ENCODE measurements at places on chromosomes 11 and 22. TPM values are rescaled to one million over a fixed set of nuclear protein-coding genes. Genes with fewer than 3 reads are reported as not detected.

DNA sequence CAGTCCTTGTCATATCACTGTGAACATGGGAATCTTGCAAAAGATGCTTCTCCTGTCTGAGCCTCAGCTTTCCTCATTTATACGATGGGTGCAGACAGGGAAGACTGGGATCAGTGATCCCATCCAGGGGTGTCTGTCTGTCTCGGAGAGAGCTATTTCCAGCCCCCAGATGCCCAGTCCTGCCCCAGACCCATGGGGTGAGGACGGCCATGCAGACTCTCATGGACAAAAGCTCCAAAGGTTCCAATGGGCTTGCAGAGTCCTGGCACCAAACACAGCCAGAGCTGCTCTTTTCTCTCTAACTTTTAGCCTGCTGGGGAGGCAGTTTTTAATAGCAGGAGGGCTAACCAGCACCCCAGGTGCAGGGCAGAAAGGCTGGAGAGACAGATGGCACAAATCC, 5.2 kb downstream of the SCUBE1 start:
- H3K4me1 ChIP-seq, result peaks cover 3% of the 10 kb centered on the region
- H3K27me3 ChIP-seq, result peaks cover 21% of the 10 kb centered on the region
- DNase-seq, result no peak
- H3K36me3 ChIP-seq, result no peaks in the 10 kb centered on the region

DNA sequence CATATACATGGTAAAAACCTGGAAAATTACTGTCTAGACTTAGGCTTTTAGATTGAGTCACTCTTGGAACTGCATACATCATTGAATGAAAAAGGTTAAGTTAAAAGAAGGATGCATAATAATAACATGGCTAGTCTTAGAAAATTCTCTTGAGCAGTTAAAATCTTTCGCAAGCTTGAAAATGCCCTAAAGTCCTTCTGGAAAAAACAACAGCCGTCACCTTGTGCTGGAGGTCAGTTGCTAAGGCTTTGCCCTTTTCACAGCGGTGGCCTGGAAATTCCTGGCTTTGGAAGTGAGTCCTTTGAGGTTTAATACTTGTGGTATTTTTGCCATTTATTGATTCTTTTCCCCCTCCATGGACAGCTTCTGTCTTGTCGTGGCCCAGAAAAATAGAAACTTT, 17.4 kb upstream of the FBLN1 start:
- H3K27ac ChIP-seq, result no peak overlapping the region
- H3K36me3 ChIP-seq, result no peaks in the 10 kb centered on the region
- peaks cover 2% of the 10 kb centered on the region for H3K27me3 ChIP-seq

DNA sequence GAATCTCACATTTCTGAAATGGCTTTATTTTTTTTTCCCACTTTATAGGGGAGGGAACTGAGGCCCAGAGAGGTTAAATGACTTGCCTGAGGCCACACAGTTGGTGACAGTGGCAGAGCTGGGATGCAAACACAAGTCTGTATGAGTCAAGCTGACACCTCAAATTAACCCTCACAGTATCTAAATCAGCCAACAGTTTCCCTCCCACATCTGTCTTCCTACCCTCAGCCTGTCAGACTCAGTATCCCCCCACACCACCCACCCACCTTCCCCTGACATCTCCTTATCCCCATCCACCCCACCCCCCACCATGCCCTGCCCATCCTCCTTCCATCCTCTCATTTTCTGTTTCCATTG, 95.2 kb downstream of the TP53I11 start:
- H3K27me3 ChIP-seq, result peaks cover 7% of the 10 kb centered on the region
- no peaks in the 10 kb centered on the region for H3K36me3 ChIP-seq
- H3K27ac ChIP-seq, result no peak overlapping the region
- peaks cover 1% of the 10 kb centered on the region for H3K4me1 ChIP-seq

- H3K27ac ChIP-seq, result no peak overlapping the region
- peaks cover 17% of the 10 kb centered on the region for H3K27me3 ChIP-seq
- no peak for DNase-seq
- H3K36me3 ChIP-seq, result no peaks in the 10 kb centered on the region
- peaks cover 14% of the 10 kb centered on the region for H3K4me1 ChIP-seq
Observed at GRCh38 chr22:49723478-49724029, 104.1 kb downstream of the BRD1 start.

DNA sequence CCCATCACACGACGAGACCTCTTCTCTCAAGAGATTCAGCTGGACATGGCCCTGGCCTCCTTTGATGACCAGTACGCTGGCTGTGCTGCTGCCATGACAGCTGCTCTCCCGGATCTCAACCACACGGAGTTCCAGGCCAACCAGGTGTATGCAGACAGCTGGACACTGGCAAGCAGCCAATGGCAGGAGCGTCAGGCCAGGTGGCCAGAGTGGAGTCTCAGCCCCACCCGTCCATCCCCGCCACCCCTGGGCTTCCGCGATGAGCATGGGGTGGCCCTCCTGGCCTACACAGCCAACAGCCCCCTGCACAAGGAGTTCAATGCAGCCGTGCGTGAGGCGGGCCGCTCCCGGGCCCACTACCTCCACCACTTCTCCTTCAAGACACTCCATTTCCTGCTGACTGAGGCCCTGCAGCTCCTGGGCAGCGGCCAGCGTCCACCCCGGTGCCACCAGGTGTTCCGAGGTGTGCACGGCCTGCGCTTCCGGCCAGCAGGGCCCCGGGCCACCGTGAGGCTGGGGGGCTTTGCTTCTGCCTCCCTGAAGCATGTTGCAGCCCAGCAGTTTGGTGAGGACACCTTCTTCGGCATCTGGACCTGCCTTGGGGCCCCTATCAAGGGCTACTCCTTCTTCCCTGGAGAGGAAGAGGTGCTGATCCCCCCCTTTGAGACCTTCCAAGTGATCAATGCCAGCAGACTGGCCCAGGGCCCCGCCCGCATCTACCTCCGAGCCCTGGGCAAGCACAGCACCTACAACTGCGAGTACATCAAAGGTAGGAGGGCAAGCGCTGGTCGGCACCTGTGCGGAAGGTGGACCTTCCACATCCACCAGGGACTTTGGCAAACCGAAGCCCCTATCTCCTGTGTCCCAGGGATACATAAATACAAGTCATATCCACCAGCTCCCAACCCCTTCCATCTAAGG, 11.3 kb downstream of the CHRNA10 start:
- H3K27me3 ChIP-seq, result peaks cover 5% of the 10 kb centered on the region
- no peak overlapping the region for H3K27ac ChIP-seq
- DNase-seq, result no peak
- peaks cover 5% of the 10 kb centered on the region for H3K36me3 ChIP-seq

- H3K4me3 ChIP-seq, result no peak overlapping the region
- no peak for DNase-seq
- no peaks in the 10 kb centered on the region for H3K36me3 ChIP-seq
- H3K4me1 ChIP-seq, result no peaks in the 10 kb centered on the region
- peaks cover 14% of the 10 kb centered on the region for H3K27me3 ChIP-seq
Observed at GRCh38 chr11:19216709-19217374, 15.1 kb upstream of the CSRP3 start.

DNA sequence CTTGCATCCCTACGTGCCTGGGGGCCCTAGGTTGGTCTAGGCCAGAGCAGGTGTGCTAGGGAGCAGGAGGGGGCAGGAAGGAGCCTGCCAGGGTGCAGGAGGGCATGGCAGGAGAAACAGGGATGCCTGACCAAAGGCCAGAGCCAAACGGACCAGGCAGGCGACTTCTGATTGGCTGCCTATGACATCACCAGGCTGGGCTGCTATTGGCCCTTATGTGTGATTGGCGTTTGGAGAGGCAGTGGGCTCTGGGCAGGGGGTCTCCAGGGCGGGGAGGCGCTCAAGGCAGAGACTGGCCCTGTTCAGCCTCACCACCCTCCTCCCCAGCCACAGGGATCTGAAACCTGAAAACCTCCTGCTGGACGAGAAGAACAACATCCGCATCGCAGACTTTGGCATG, 44.4 kb downstream of the MOB2 start:
- no peak overlapping the region for H3K27ac ChIP-seq
- no peaks in the 10 kb centered on the region for H3K4me1 ChIP-seq
- H3K36me3 ChIP-seq, result no peaks in the 10 kb centered on the region
- no peaks in the 10 kb centered on the region for H3K27me3 ChIP-seq
- no peak overlapping the region for H3K4me3 ChIP-seq

DNA sequence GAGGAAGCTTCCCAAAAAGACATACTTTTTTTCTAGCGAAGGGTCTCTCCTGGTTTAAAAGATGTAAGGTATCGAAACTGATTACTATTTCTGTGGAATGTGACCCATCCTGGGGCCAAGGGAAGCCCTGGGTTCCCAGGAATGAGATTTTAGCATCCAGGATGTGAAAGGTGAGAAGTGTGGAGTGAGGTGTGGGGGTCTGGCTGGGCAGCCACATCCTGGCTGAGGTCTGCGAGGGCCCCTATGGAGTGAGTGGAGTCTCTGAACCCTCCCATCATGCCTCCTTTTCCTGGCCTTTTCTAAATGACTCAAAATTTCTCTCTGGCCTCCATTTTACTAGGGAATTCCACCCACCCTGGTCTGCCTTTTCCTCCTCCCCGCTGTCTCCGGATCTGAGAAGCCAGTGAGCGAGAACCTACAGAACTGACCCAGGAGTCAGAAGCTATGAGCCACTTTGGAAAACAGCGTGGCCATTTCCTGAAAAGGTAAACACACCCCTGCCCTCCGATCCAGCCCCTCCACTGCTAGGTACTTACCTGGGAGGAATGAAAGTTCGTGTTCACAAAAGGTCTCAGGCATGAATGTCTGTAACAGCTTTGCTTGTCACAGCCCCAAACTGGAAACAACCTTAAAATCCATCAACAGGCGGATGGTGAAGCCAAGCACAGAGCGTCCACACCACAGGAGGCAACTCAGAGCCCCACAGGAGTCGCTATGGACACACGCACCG, 27.7 kb upstream of the SHANK2 start:
- H3K27me3 ChIP-seq, result peaks cover 3% of the 10 kb centered on the region
- DNase-seq, result no peak
- no peaks in the 10 kb centered on the region for H3K4me1 ChIP-seq
- no peak overlapping the region for H3K4me3 ChIP-seq
- H3K27ac ChIP-seq, result no peak overlapping the region

DNA sequence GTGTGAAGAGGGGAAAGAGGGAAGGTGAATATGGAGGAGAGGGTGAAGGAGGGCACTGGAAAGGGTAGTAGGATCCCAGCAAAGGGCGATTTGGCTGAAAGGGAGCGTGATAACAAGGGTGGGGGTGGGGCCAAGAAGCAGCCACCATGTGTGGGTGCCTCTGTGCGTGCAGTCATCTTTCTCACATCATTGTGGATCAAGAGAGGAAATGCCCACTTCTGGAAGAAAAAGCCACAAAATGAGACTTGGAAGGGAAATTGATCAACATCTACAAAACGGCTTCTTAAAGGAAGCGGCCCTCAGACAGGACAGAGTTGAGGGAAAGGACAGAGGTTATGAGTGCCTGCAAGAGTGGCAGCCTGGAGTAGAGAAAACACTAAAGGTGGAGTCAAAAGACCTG, 1.2 kb upstream of the CXCR5 start:
- no peak overlapping the region for H3K4me3 ChIP-seq
- peaks cover 4% of the 10 kb centered on the region for H3K36me3 ChIP-seq
- H3K4me1 ChIP-seq, result peaks cover 32% of the 10 kb centered on the region
- no peak for DNase-seq
- H3K27ac ChIP-seq, result no peak overlapping the region

DNA sequence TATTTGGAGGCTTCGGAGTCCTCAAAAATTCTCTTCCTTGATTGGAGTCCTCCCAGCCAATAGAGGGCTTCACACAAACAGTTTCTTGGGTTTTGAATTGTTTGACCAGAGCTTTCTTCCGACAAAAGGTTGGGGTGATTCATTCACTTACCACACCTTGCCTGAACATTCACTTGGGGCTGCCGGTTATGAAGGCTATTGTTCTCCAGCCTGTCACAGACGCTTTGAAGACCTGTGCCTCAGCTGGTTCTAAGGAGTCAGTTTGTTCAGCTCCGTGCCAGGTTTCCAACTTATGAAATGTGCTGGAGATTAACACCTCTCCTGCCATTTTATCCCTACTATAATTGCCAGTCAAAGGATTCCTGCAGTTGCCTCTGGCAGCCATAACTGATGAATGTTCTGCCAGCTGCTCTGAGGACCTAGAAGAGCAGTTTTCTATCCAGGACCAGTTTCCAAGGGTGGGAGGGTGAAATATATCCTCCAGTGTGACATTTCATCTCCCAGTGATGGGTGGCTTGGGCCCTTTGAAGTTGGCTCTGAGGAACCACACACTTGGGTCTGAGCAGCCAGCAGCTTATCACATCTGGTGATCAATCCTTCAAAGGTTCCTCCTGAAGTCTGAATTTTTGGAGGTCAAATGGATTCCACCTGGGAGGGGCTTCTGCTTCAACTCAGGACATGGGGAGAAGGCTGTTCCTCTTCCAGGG, 31.4 kb downstream of the LIMK2 start:
- no peak overlapping the region for H3K4me3 ChIP-seq
- peaks cover 14% of the 10 kb centered on the region for H3K4me1 ChIP-seq
- no peak for DNase-seq
- no peak overlapping the region for H3K27ac ChIP-seq

- no peak for DNase-seq
- H3K27me3 ChIP-seq, result peaks cover 3% of the 10 kb centered on the region
- no peak overlapping the region for H3K27ac ChIP-seq
- no peak overlapping the region for H3K4me3 ChIP-seq
- H3K4me1 ChIP-seq, result peaks cover 10% of the 10 kb centered on the region
- no peaks in the 10 kb centered on the region for H3K36me3 ChIP-seq
Observed at GRCh38 chr11:108926841-108927577, 262.1 kb downstream of the DDX10 start.

DNA sequence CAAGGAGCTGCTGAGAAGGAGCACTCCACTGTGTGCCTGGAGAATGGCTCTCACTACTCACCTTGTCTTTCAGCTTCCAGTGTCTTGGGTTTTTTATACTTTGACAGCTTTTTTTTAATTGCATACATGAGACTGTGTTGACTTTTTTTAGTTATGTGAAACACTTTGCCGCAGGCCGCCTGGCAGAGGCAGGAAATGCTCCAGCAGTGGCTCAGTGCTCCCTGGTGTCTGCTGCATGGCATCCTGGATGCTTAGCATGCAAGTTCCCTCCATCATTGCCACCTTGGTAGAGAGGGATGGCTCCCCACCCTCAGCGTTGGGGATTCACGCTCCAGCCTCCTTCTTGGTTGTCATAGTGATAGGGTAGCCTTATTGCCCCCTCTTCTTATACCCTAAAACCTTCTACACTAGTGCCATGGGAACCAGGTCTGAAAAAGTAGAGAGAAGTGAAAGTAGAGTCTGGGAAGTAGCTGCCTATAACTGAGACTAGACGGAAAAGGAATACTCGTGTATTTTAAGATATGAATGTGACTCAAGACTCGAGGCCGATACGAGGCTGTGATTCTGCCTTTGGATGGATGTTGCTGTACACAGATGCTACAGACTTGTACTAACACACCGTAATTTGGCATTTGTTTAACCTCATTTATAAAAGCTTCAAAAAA, 72.6 kb downstream of the NCAPD3 start:
- H3K4me3 ChIP-seq, result no peak overlapping the region
- H3K27ac ChIP-seq, result no peak overlapping the region
- no peak for DNase-seq
- H3K4me1 ChIP-seq, result no peaks in the 10 kb centered on the region

GRCh38 chr11:125873881-125874555, 13.4 kb upstream of the HYLS1 start:
- H3K27me3 ChIP-seq, result peaks cover 2% of the 10 kb centered on the region
- H3K27ac ChIP-seq, result no peak overlapping the region

- no peak overlapping the region for H3K27ac ChIP-seq
- H3K4me1 ChIP-seq, result peaks cover 3% of the 10 kb centered on the region
- H3K27me3 ChIP-seq, result peaks cover 6% of the 10 kb centered on the region
- no peaks in the 10 kb centered on the region for H3K36me3 ChIP-seq
Observed at GRCh38 chr22:22939588-22940368, 52.2 kb downstream of the IGLL5 start.

Gene SLC35C1
- polyA plus RNA-seq, result 11.9 TPM

Gene SYCE3
- polyA plus RNA-seq, result not detected

Gene OR10D3
- not detected for polyA plus RNA-seq

Gene CEND1
- polyA plus RNA-seq, result not detected

Gene HORMAD2
- polyA plus RNA-seq, result not detected

Gene ISX
- not detected for polyA plus RNA-seq

Gene APOA4
- polyA plus RNA-seq, result not detected

Gene TMEM45B
- polyA plus RNA-seq, result not detected
